Stimulated activated CD4-positive, alpha-beta T cell treated with anti-CD3 and anti-CD28 coated beads, Interleukin-15, amount 100 ng/mL, for 24 hours (primary cell): ENCODE measurements at places on chromosomes 4 and X.

GRCh38 chrX:7088968-7089615 is 58.4 kb upstream of the STS start:
- peak; percentile 40 for DNase-seq

DNA sequence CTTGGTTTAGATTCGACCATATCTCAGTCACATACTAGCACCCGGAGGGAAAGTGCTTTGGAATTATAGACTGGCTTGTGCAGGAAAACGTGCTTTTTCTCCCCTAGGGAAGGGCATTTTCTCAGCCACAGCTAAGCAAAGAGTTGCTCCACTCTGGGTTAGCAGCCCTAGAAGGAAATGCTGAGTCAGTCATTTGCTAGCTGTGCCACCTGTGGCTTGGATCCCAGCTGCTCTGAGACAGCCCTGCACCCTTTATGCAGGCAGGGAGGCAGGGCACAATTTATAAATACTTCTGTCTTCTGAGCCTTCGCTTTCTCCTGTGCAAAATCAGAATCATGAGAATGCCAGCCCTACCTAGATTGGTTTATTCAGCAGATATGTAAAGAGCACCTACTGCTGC is 1.3 kb upstream of the USP51 start:
- DNase-seq, result no peak

- no peak for DNase-seq
Measured at GRCh38 chr4:184902550-184902949, 76.8 kb upstream of the ACSL1 start.

GRCh38 chr4:95547715-95548471 is 880 bp downstream of the UNC5C start:
- DNase-seq, result peak; percentile 11

DNA sequence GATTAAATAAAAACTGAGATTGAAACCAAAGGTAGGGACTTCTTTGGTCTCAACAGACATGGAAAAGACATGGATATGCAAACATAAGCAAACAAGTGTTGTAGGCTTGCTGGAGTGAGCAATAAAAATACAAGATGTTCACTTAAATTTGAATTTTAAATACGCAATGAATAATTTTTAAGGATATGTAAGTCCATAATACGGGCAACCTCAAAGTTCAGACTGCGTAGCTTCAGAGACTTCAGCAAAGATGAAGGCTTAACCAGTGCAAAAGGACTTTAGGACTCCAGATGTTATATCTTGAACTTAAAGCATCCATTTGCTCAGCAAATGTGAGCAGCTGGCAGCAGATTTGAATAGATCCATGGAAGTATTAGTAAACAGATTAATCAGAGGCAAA is 549.3 kb downstream of the ARAP2 start:
- DNase-seq, result no peak
